ENCODE measurements at places on chromosomes 6 and 20. TPM values are rescaled to one million over a fixed set of nuclear protein-coding genes. Genes with fewer than 3 reads are reported as not detected.

Gene BEND3
- 4.5 TPM for total RNA-seq

Gene CST1
- total RNA-seq = not detected

GRCh38 chr6:99119109-99120031 is 171.6 kb upstream of the FBXL4 start:
- H3K27ac ChIP-seq = no peak overlapping the region
- peaks cover 3% of the 10 kb centered on the region for H3K4me1 ChIP-seq
- no peaks in the 10 kb centered on the region for H3K36me3 ChIP-seq
- H3K27me3 ChIP-seq = peaks cover 28% of the 10 kb centered on the region

Gene POU3F2
- not detected for total RNA-seq

DNA sequence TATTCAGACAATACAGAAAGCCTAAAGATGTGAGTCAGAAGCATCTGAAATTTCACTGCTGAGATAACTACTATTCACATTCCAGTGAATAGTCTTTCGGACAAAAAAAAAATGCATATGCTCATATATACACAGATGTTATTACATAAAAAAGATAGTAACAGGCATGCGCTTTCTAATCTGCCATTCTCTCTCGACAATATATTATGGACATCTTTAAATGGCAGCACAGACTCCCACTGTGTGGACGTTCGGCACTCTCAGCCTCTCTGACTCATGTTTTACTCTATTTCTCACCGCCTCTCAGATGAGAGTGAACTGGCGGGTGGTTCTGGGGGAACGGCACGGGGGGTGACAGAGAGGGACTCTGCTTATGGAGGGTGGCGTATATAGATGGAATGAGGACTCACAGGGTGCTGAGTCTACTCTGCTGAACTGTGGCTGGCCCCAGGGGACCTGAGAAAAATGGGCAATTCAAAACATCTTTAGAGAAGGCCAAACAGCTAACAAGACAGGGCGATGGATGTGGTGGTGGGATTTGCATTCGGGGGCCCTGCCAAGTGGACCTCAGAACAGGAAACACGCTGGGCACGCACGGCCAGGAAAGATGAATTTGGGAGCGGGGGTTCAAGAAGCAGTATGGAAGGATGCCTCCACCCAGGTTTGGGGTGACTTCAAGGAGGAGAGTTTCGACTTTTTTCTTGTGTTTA is 68.9 kb downstream of the MDGA1 start:
- no peak for DNase-seq
- no peaks in the 10 kb centered on the region for H3K36me3 ChIP-seq
- H3K27me3 ChIP-seq = peaks cover 6% of the 10 kb centered on the region
- H3K27ac ChIP-seq = no peak overlapping the region

- H3K36me3 ChIP-seq = no peaks in the 10 kb centered on the region
- peaks cover 2% of the 10 kb centered on the region for H3K27me3 ChIP-seq
- H3K27ac ChIP-seq = no peak overlapping the region
- no peak for DNase-seq
These were observed 181.3 kb upstream of the AFDN start for GRCh38 chr6:167645368-167645767.

DNA sequence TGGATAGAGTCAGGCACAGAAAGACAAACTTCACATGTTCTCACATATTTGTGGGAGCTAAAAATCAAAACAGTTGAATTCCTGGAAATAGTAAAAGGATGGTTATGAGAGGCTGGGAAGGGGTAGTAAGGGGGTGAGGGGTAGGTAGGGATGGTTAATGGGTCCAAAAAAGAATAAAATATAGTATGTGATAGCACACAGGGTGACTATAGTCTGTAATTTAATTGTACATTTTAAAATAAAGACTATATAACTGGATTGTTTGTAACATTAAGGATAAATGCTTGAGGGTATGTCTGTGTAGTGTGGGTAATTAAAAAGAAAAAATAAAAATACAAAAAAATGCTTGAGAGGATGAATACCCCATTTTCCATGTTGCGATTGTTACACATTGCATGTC is 9.9 kb downstream of the SRSF6 start:
- H3K4me1 ChIP-seq = peaks cover 12% of the 10 kb centered on the region
- peaks cover 41% of the 10 kb centered on the region for H3K36me3 ChIP-seq
- no peaks in the 10 kb centered on the region for H3K27me3 ChIP-seq
- no peak for DNase-seq
- no peak overlapping the region for H3K4me3 ChIP-seq
- H3K27ac ChIP-seq = no peak overlapping the region

Gene SYCP2L
- not detected for total RNA-seq

All from activated CD4-positive, alpha-beta memory T cell treated with anti-CD3 and anti-CD28 coated beads for 36 hours (primary cell).